ENCODE measurements at places on chromosomes 6 and 20. TPM values are rescaled to one million over a fixed set of nuclear protein-coding genes. Genes with fewer than 3 reads are reported as not detected.

Gene TREM2
- total RNA-seq: not detected

Gene DPPA5
- total RNA-seq: not detected

Gene RIMS4
- not detected for total RNA-seq

Gene KCNK17
- not detected for total RNA-seq

Gene IRF4
- total RNA-seq: not detected

Gene TNXB
- 3.2 TPM for total RNA-seq

Gene SNAP91
- total RNA-seq: 0.72 TPM

Gene ARMC2
- 3.9 TPM for total RNA-seq

Gene SLC17A2
- total RNA-seq: not detected

Gene FAM184A
- total RNA-seq: 0.95 TPM

DNA sequence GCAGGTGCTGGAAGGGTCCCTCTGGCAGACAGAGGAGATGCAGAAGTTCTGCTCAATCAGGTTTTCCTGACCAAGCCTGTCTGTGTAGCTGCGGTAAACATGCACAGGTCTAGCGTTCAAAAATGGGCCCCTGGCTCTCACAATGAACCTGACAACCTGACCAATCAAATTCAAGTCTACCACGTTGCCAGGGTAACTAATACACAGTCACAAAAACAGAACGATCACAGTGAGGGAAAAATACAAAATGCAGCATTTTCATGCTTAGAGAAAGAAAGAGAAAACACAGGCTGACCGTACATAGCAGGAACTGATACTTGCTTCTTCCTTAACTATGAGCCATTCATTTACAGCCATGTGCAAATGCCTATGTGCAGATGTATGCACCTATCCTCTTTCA, 353.1 kb upstream of the TSHZ2 start:
- no peak for DNase-seq

DNA sequence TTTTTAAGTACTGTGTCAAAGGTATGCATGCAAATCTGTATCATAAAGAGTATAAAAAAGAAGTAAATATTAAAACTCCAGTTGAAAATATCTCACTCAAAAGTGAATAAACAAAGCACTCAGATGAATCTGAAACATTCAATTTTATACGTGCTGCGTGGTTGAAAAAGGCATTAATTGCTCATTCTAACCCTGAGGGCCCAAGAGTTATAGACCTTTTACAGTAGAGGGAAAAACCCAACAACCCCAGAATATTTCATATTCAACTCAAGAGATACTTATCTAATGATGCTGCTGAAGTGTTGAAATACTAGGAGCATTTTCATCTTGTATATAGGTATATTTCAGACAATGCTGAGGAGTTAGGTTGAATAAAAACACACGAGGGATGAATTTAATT, 862.8 kb upstream of the CITED2 start:
- no peak for DNase-seq

GRCh38 chr6:40247516-40248115, 313.4 kb upstream of the MOCS1 start:
- no peak for DNase-seq

GRCh38 chr6:124661097-124661661, 301.1 kb upstream of the RNF217 start:
- no peak for DNase-seq

GRCh38 chr6:118892355-118892991, 1.5 kb upstream of the ASF1A start:
- DNase-seq: peak; percentile 52

DNA sequence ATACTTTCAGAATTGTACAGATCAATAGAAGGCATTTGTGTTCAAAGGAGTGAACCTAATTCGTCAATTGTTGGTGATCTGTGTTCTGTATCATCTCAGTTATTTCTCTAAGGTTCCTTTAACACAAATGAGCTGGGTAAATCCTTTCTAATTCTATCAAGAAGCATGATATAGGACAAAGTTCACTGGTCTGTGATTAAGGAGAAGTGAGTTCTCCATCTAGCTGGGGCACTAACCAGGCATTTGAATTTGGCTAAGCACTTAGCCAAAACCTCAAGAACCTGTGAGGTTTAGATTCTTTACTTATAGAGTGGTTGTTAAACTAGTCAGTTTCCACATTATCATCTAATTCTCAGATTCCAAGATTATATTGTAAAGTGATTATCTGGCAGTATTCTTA, 50.3 kb downstream of the DOP1A start:
- DNase-seq: no peak

DNA sequence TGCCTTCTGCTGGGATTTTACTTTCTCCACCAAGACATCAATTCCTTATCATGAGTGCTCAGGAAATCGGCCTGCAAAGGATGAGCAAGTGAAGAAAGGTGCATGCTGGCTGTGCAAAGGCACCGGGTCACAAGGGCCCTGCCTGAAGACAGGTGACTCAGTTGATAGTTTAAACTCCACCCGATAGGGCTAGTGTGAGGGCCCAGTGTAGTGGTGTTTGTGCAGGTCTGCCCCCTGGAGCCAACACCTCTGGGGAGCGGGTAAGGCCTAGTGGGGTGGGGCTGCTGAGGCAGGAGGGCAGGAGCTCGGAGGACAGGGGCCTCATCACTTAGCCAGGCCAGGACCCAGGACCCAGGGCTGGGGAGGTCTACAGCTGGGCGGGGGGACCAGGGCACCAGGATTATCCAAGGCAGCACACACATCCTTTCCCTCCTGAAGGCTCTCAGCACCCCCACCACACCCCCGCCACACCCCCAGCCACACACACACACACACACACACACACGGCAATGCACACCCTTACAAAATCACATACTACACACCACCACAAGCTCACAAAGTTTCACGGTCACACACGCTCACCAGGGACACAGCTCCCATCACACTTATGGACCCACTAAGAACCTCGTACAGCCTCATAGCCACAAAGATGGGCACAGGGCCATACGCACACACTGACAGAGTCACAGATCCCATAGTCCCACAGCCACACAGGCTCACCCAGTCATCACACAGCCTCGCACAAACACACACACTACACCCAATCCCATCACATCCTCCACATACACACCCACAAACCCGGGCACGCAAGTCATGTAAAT, 75.4 kb downstream of the GRM4 start:
- no peak for DNase-seq

DNA sequence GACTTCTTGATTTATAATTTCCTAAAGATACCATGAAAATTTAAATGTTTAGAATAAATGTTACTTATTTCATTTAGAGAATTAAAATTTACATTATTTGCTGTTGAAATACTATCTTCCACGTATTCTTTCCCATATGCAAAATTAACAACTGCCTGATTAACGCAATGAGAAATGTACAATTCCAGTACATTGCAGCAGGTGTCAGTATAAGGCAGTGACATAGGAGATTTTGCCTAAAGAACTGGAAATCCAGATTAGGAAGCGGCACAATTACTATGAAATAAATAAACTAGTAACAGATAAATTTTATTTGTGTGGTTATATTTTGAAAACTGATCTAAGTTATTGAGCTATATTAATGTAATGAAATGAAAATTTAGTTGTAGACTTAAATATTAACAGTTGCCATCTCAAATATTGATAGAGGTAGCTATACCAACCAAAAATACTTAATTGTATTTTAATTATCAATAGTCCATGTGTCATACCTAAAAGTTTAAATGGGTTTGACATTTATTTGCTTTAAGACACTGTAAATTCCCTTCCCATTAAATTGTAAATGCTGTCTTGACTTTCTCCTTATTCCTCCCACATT, 300.2 kb downstream of the UTRN start:
- DNase-seq: peak; percentile 59

DNA sequence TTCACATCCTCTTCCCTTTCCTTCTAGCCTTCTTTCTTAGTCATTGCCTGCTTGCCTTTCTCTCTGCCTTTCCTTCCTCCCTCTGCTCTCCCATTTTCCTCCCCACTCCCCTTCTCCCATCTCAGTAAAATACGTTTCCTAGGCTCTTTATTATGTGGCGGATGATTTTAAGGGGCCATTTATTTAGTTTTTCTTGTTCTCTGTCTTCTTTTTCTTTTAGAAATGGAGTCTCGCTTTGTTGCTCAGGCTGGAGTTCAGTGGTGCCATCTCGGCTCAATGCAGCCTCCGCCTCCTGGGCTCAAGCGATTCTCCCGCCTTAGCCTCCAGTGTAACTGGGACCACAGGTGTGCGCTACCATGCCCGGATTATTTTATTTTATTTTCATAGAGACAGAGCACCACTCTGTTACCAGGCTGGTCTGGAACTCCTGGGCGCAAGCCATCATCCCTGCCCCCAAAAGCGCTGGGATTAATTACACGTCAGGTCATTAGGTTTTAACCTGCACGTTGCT, 1.5 kb downstream of the MTHFD1L start:
- no peak for DNase-seq

DNA sequence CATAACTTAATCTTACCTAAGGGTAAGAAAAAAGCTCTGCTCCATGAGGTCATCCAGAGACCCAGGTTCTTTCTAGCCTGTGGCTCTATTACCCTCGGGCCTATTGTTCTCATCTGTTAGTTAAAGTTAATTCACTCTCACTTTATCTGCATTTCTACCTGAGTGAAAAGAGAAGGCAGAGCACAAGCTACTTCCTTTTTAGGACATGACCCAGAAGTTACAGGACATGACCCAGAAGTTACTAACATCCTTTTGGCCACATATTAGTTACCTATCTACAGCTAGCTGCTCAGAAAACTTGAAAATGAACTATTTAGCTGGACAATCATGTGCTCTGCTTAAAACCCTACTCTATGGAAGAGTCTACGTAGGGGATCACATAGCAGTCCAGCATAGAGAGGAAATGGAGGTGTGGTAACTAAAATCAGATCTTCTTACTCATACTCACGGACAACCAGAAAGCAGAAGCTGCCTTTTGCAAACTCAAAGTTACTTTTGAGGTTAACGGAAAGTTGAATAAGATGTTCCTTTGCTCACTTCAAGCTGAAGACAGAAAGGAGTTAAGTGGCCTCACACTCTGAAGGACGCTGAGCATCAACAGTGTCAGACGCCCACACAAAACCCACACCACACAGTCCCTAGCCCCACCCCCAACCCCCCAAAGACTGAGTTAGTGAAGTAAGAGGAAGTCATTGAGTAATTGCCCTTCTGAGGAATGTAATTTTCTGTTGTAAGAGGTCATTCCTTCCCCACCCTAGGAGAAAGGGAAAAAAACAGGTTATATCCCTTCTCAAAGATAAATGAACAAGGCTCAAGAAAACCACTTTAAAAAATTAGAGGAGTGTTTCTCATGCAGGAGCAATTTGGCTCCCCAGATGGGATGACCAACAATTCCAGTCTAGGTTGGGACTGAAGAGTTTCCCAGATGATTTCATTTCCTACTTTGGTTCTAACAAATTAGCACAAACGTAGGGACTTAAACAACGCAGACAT, 45.9 kb upstream of the TAB2 start:
- DNase-seq: no peak

GRCh38 chr20:8344631-8345030, 212.6 kb downstream of the PLCB1 start:
- no peak for DNase-seq

DNA sequence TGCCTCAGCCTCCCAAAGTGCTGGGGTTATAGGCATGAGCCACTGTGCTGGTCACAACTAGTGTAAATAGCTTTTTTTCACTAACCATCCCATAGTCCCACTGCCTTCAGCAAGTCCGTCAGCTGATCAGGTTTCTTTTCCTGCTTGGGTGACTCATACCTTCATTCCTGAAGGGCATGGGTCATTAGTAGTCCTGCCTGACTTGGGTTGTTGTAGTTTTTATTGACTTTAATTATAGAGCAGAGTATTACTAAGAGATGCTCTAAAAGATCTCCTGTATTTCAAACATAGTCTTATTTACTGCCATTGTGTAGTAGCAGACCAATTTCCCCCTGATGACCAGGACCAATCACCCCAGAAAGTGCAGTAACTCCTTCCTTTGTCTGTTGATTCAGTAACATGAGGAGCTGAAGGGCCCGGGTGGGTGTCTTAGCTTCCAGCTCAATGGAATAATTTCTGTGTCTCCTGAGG, 25.8 kb downstream of the HLA-C start:
- peak; percentile 66 for DNase-seq

DNA sequence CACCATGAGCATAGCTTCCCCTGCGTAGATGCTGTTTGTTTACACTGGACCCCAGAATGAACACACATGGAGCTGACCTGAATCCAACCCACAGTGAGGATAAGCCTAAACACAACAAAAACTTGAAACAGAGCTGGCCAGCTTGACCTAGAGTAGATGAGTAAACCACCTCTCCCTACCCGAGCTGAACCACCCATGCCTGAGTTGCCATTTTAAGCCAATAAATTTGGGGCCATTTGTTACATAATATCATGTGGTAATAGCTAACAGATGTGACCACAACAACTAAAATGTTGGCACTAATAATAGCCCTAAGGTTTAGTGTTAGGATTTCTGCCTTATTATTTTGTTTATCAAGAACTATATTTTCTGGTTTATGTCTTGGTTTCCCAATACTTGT, 103.2 kb upstream of the GRIK2 start:
- DNase-seq: no peak

DNA sequence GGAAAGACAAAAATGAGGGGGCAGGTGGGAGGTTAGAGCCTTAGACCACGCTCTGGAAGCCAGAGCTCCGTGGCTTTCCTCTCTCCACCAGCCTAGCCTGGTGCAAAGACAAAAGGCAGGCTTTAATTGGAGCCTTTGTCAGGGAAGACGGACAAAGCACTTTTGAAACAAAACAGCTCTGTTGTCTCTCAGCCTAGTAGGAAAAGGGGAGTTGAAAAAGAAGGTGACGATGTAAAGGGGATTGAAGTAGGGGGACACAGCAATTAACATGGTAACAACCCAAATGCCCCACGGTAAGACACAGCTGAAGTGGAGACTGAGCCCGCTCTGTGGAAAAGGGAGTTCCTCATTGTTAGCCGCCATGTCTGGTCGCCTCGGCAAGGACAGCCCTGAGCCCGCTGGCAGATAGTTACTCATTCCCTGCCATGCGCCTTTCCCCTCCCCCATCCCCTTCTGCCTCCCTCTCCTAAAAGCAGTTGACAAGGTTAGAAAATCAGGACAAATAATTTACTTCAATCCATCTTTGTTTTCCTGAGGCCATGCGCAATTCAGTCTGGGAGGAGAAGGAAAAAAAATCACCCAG, 93.0 kb downstream of the TCP11 start:
- peak; percentile 13 for DNase-seq

- DNase-seq: peak; percentile 30
Observed at GRCh38 chr6:151440930-151441329, 11.0 kb downstream of the RMND1 start.

DNA sequence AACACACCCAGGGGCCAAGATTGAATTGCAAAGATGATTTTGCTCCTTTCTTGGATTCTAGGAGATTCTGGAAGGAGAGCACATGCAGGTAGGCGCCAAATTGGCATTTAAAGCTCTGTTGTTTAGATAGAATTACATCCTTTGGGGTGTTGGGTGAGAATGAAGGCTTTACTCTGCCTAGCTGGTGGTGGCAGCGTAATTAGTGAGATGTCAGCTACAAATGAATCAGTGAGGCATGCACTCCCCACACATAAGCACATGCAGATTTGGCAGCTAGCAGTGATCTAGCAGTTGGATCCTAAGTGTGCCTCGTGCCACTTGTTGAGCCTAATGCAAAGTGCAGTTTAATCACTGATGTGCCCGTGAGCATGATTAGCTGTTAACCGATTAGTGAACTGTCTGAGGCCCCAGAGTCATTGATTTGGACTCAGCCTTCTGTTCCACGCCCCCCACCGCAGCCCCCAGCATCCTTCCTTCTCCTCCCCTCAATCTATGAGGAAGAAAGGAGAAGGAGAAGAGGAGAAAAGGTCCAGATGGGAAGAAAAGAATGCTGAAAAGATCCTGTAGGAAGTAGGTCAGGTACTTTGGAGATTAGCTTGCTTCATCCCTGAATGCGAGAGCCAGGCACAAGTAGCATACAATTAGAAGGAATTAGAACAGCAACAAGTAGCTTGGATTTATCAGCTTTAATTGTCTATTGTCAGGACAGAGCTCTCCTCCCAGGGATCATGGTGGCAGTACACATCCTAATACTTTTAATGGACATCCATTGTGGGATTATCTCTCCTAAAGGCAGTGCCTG, 6.0 kb upstream of the PRDM1 start:
- DNase-seq: no peak
